Activated CD8-positive, alpha-beta memory T cell treated with anti-CD3 and anti-CD28 coated beads for 1 hour (primary cell): ENCODE measurements at places on chromosomes 4 and X.

DNA sequence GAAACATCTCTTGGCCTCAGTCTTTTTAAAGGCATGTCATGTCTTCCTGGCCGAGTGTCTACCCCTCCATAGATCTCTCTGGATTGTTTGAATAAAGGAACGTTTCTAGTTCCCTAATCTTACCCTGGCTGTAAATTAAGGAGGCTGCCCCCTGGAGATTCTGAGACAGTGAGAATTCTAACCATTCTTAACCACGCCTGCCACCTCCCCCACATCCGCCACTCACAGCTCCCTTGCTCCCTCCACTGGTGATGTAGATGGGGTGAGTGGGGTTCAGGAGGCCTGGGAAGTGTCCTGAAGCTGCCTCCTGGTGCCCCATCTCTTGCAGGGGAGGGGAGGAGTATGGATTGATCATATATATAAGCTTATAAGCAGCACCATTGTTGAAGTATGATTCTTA, 48.0 kb upstream of the TRIM2 start:
- no peak for DNase-seq

DNA sequence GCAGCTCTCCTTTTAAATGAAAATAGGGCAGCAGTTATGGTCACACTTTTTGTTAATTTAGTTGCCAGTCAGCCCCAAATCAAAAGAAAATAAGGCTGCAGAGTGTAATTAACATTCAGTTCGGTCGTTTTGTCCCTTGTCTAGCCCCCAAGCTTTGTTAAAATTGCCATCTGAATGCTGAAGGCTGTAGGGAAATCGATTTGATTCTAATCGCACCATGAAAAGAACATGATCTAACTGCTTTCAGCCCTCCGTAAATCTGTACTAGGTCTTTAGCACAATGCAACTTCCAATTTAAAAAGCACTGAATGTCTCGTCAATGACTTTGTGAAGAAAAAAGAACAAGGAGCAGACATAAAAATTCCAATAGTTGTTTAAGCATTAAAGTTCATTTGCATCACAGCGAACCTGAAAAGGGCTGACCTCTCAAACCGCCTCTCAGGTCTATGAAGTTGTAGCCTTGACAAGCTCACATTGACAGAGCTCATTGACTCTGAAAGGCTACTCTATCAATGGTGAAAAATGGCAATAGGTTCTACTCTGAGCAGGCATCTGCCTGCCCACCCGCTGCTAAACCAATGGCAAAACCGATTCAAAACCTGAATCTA, 48.9 kb downstream of the CHIC2 start:
- no peak for DNase-seq

DNA sequence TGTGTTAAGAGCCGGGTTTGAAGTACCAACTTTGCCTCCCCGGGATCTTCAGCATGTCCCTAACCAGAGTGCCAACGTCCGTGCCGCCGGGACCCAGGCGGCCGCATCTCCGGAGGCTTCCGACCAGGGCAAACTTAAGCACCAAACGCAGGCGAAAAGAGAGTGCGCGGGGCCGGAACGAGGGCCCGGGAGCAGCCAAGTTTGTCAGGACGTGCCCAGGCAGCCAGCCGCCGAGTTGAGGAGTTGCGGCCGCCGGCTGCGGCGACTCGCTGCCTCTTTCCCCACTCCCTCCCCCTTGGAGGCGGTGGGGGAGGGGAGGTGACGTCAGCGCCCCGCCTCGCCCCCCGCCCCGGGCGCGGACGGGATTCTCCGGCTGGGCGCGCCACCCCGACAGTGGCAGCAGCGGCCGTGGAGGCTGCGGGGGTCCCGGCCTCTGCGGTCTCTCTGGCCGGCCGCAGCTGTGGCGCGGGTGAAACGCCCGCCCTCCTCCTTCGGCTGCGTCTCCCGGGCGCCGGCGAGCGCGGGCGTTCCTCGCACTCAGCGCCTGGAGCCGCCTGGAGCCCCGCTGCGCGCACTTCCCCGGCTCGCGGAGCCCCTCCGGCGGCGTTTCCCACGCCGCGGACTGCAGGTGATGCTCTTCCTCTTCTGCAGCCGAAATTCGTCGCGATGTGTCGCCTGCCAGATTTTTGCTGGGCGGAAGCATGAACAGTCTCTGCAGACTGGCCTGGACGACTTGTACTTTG, 2.9 kb upstream of the FAT1 start:
- DNase-seq, result no peak

DNA sequence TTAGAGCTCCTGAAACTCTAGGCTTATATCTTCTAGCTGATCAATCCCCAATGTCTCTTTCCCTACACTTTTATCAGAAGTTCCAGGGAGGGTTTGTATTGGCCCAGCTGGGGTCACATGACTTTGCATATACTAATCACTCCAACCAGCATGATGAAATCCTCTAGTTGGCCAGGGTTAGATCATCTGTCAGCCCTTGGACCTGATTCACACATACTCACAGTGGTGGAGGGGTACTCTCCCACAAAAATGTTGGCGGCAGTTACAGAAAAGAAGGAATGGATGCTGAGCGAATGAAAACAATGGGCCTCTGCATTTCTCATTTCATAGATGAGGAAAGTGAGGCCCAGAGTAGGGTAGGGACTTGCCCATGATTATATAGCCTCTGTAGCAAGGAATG, 151.1 kb downstream of the PJA1 start:
- no peak for DNase-seq

GRCh38 chr4:38069271-38069760, 109.1 kb downstream of the PTTG2 start:
- DNase-seq, result no peak

GRCh38 chrX:82711457-82711856, 796.6 kb upstream of the POU3F4 start:
- no peak for DNase-seq
